ENCODE measurements at places on chromosomes 1 and 21. TPM values are rescaled to one million over a fixed set of nuclear protein-coding genes. Genes with fewer than 3 reads are reported as not detected.

Gene WNT4
- total RNA-seq = not detected

Gene OR6K3
- not detected for total RNA-seq

Gene LENEP
- 0.84 TPM for total RNA-seq

Gene ITLN2
- total RNA-seq = not detected
